ENCODE measurements at places on chromosomes 3 and 15. TPM values are rescaled to one million over a fixed set of nuclear protein-coding genes. Genes with fewer than 3 reads are reported as not detected.
A peak's percentile ranks its signal among the peaks of the same experiment; 100 is the strongest.

- DNase-seq: peak; percentile 59
Observed at GRCh38 chr3:37173806-37174205, 576 bp downstream of the LRRFIP2 start.

GRCh38 chr3:25397150-25397549 lies 30.9 kb upstream of the RARB start:
- no peak for DNase-seq

GRCh38 chr3:11272906-11273574 lies 843 bp downstream of the ATG7 start:
- no peak for DNase-seq

GRCh38 chr3:46213201-46213600 lies 5.1 kb upstream of the CCR1 start:
- DNase-seq: no peak

The PDZRN3 gene
- total RNA-seq: 2.0 TPM

- no peak for DNase-seq
Observed at GRCh38 chr15:49286649-49287404, 116.8 kb downstream of the GALK2 start.

GRCh38 chr3:128870347-128870746 lies 9.1 kb upstream of the ACAD9 start:
- no peak for DNase-seq

DNA sequence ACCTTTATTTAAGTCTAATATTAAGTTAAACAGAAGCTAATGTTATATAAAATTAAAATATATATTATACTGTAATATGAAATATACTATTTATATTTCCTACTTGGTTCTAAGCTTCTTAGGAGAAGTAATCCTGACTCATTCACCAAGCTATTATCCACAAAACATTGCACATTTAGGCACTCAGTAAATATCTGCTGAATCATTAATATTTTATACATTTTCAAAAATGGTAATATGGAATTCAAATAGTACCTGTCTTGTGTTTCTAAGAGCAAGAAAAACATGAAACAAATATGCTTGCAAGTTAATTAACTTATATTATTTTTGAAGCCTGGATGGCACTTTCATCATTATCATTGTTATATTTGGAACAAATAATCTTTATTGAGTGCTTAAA lies 153.0 kb upstream of the CNTN4 start:
- DNase-seq: no peak

DNA sequence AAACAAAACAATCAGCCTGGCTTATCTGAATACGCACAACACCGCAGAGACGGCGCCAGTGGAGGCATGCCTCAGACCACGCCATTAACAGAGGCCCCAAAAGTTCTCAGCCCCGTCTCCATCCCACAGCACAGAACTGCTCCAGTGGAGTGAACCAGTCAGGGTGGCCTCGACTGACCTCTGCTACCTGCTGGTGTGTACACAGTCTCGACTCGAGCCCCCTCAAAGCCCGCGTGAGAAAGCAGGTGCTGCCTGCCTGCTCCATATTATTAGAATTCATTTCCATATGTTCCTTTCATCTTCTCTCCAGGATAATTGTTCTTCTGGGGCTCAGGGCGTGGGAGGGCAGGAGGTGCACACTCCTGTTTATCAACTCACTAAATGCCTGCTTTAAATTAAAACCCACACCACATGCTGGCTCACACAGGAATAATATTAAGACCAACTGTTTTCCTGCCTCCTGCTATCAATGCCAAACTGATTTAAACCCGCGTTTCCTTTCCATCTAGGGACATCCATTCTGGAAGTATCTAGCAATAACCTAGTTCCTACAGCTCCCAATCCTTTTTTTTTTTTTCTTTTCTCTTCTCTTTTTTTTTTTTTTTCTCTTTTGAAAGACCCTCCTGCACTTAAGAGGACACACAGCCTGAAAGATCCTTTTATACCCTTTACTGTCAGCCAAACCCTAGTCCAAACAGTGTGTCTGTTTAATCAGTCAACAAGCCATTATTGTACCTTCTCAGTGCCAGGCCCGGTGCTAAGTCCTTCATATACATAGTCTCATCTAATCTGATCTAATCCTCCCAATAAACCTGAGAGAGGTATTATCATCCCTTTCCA lies 101.2 kb downstream of the TLE3 start:
- DNase-seq: no peak

GRCh38 chr3:126343649-126344035 lies 13.6 kb downstream of the KLF15 start:
- no peak for DNase-seq

GRCh38 chr3:158750016-158750415 lies 17.8 kb upstream of the RARRES1 start:
- no peak for DNase-seq

- DNase-seq: no peak
Observed at GRCh38 chr3:46900007-46900292, 22.4 kb downstream of the PTH1R start.

GRCh38 chr3:169970847-169971246 lies 4.2 kb downstream of the SEC62 start:
- no peak for DNase-seq

DNA sequence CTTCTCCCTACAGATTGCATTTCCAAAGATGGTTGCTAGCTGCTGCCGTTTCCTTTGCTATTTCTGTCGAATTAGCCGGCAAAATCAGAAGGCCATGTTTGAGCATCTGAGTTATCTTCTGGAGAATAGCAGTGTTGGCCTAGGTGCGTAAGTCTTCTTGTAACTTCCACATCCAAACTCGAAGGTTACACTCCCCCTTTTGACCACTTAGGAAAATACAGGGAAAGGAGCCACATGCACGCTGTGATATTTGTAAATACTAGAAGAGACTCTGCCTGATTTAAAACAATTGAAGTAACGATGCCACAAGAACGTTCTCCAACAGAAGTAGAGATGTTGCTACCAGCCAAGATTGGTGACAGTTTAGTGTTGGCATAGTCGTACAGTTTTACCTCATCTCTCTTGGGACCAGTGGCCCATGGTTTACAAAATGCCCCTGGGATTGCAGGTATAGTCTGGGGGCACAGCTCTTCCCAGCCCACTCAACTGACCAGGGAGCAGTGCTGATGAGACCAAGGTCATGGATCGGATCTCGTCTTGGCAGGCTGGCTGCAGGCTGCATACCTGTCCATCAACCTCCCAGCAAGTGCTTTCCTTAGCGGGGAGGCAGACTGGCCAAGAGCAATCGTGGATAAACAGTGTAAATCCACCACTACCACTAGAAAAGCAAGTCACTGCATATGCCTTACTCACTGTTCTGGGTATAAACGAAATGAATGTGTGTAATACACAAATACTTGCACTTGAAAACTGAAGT lies 268.4 kb upstream of the CHRM5 start:
- DNase-seq: no peak

The LMOD3 gene
- total RNA-seq: not detected

The A4GNT gene
- total RNA-seq: not detected

- no peak for DNase-seq
Observed at GRCh38 chr3:183484431-183485075, 56.1 kb upstream of the MCF2L2 start.

The GOLGA6L7 gene
- not detected for total RNA-seq

The PARP9 gene
- total RNA-seq: 10.0 TPM

DNA sequence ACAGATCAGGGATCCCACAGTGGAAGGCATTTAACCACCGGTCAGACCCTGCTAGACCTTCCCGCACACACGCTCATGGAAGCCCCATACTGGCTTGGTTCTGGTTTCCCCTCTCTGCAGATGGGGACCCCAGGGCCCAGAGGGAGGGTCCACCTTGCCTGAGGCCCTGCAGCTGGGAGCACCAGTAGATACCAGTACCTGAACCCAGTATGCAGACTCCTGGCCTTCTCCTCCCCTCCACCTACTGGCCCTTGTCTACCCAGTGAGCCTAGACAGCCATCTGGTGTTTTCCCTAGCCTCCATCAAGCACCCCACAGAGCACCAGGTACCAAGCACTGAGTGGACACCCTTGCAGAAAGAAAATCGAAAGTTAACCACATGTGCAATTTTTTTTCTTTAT lies 65.1 kb downstream of the MEGF11 start:
- no peak for DNase-seq

DNA sequence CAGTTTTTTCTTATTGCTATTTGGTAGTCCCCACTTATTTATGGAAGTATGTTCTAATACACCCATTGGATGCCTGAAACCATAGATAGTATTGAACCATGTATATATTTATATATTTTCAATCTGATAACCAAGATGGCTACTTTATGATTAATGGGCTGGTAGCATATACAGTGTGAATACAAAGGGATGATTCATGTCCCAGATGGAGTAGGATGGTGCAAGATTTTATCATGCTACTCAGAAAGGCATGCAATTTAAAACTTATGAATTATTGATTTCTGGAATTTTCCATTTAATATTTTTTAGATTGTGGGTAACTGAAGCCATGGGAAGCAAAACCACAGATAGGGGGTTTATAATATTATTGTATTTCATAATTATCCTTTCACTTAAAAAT lies 35.2 kb downstream of the AP4E1 start:
- peak; percentile 40 for DNase-seq

The GTF2A2 gene
- total RNA-seq: 133 TPM

DNA sequence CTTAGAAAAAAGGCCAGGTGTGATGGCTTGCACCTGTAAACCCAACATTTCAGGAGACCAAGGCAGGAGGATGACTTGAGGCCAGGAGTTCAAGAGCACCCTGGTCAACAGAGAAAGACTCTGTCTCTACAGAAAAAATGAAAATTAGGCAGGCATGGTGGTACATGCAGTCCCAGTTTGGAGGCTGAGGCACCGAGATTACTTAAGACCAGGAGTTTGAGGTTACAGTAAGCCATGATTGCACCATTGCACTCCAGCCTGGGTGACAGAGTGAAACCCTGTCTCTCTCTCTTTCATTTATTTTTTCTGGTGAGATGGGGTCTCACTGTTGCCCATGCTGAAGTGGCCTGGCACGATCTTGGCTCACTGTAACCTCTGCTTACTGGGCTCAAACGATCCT lies 24.7 kb downstream of the IP6K1 start:
- DNase-seq: no peak

- DNase-seq: peak; percentile 97
Observed at GRCh38 chr3:40623567-40623966, 98.8 kb downstream of the ZNF621 start.

DNA sequence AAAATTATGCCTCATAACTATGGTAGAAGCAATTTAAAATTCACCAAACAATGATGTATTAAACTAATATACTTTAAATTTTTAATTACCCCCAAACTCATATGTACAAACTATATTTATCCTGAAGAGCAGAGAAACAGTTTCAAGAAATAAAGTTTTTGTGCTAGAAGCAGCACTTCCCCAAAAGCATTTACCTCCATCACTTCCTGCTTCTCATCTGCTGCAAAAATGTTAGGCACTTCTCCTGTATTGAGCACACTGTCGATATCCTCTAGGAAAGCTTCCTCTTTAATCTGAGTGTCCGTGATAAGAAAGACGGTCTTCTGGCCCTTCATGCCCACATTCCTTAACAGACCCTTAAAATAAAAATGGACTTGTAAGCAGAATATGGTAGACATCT lies 101.5 kb upstream of the ASB14 start:
- no peak for DNase-seq

The RTF1 gene
- 26.7 TPM for total RNA-seq

DNA sequence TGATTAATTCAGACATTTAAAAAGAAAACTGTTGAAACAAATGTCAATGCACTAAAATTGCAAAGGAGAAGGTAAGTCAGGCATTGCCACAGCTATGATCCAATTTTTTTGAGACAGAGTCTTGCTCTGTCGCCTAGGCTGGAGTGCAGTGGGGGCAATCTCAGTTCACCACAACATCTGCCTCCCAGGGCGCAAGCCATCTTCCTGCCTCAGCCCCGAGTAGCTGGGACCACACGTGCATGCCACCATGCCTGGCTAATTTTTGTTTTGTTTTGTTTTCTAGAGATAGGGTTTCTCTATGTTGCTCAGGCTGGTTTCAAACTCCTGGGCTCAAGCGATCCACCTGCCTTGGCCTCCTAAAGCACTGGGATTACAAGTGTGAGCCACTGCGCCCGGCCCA lies 117.6 kb downstream of the FMN1 start:
- DNase-seq: no peak

The GPR171 gene
- not detected for total RNA-seq

DNA sequence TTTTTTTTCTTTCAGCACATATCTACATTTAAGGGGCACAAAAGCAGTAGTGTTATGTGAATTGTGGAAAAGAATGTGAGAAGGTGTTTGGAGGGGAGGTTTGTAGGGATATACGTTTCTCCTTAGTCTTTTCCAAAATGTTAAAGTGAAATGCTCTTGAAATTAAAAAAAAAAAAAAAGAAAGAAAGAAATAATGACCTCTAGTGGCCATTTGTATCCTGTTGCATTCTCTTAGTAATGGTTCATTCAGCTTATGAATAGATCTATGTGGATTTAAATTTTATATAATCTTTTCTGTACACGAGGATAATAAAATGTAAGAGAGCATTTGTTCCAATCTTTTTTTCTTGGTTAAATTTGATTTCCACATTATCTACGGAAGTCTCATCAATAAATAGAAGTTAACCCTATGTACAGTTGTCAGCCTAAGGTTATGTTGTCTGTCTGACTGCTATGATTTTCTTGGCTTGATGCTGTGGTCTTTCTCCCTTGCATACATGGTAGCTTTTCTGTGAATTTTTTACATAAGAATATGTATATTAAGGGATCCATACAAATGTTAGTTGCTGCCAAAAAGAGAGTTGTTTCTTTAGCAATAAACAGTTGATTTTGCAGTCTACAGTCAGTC lies 1.7 kb downstream of the P2RY13 start:
- DNase-seq: no peak

DNA sequence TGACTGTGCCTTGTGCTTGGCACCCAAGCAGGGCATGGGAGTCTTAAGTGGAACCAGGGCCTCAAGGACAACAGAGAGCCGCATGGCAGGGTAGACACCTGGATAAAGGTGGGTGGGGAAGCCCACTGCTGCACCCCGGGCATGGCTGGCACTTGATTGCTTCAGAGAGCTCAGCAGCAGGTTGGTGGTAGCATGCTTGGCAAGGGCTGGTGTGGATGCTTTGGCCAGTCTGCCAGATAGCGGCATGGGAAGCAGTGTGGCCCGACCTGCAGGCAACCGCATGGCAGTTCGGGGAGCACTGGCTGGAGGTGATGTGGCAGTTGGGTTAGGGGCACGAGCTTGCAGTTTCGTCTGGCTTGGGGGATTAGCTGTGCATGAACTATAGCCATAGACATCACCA lies 2.5 kb downstream of the CCDC71 start:
- no peak for DNase-seq

The FANCD2OS gene
- not detected for total RNA-seq

The RSL24D1 gene
- total RNA-seq: 124 TPM

- DNase-seq: peak; percentile 25
Observed at GRCh38 chr3:99781761-99782160, 35.9 kb upstream of the CMSS1 start.

DNA sequence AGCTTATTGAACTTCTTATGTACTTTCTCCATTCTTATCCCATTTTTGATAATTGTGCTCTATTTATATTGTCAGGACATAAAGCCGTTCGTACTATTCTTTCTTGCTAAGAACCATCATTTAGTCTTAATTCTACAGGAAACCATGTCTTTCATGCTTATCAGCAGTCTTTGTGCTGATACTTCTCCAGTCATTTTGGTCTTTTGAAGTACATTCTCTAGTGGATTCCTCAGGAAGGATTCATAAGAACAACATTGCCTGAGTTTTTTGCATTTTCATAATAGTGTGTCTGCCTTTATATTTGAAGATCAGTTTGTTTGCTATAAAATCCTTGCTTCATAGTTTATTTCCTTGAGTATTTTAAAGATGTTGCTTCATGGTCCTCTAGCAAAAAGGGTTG lies 126.6 kb upstream of the NEO1 start:
- no peak for DNase-seq

Data from mammary epithelial cell (primary cell).